Neural crest cell (in vitro differentiated cells): ENCODE measurements at places on chromosomes 13 and 19.

- no peak for DNase-seq
These were observed 822.9 kb upstream of the PRR20A start for GRCh38 chr13:56317841-56318240.

DNA sequence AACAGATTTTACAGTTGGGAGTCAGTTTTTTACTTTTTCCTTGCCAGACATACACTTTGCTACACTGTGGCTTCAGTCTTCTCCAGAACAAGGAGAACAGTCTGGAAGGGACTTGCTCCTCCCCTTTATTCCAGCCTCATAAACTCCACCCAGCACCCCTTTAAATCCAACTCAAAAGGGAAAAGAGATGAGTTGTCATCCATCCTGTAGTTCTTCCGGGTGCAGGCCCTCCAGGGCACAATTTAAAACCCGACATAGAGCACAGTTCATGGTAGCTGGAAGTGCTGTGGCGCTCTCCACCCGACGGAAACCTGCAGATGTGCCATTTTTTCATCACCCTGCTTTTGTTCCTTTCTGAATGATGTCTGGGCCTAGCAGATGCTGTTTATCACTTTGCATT is 98.9 kb downstream of the ZAR1L start:
- no peak for DNase-seq

- no peak for DNase-seq
These were observed 3.4 kb downstream of the IGFLR1 start for GRCh38 chr19:35738887-35739229.

DNA sequence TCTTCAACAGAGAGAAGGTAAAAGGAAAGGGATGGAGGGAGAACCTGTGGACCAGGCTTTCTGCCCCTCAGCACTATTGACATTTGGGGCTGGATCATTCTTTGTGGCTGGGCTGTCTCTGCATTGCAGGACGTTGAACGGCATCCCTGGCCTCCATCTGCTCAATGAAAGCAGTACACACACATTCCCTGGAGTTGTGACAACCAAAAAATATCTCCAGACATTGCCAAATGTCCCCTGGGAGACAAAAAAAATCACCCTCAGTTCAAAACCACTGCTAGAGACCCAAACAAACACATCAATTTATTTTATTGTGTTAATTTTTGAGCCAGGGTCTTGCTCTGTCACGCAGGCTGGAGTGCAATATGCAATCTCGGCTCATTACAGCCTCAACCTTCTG is 43.3 kb downstream of the INSR start:
- no peak for DNase-seq

DNA sequence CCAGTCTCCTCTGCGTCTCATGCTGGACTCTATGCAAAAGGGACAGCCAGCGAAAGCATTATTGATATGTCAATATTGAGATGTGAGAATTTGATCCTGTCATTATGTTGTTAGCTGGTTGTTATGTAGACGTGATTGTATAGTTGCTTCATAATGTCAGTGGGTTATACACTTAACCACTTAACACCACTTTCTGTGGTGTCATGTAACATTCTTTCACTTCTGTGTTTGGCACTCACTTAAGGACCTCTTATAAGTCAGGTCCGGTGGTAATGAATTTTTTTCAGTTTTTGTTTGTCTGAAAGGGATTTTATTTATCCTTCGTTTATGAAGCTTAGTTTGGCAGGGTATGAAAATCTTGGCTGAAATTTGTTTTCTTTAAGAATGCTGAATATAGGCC is 7.1 kb upstream of the SIGLEC7 start:
- no peak for DNase-seq

DNA sequence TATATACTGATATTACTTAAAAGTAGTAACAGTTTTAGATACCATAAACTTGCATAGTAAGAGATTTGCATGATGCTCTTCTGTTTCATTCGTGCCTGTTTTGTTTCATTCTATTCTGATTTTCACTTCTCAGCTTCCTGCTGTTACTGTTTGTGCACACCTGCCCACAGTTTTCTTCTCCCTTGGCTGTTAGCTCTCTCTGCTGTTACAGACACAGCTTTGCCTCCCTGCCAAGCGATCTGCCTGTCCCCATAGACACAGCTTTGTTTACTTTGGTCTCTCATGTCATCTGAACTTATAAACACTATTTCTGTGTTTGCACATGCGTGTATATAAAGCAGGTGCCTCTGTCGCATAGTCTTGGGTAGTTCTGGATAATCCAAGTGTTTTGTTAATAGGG is 21.4 kb upstream of the UPF3A start:
- DNase-seq = no peak

DNA sequence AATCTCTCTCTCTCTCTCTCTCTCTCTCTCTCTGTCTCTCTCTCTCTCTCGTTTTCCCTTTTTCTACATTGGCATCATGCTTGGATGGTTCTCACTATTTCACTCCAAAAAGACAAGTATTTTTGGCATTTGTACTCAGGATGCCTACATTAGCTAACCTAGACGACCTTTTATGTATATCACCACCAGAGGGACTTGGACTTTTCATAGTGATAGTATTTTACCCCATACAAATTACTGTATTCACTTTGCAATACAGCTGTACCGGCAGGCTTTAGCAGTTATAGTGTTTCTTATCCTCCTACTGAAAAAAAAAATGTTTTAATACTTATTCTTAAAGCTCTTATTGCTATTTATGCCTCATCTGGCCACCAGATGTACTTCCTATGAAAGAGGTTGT is 687.2 kb upstream of the KLHL1 start:
- no peak for DNase-seq

GRCh38 chr13:113938246-113938645 is 35.6 kb downstream of the C13orf46 start:
- no peak for DNase-seq

GRCh38 chr13:51241720-51242119 is 19.5 kb downstream of the FAM124A start:
- no peak for DNase-seq

GRCh38 chr13:113616281-113616906 is 31.8 kb downstream of the TFDP1 start:
- no peak for DNase-seq

DNA sequence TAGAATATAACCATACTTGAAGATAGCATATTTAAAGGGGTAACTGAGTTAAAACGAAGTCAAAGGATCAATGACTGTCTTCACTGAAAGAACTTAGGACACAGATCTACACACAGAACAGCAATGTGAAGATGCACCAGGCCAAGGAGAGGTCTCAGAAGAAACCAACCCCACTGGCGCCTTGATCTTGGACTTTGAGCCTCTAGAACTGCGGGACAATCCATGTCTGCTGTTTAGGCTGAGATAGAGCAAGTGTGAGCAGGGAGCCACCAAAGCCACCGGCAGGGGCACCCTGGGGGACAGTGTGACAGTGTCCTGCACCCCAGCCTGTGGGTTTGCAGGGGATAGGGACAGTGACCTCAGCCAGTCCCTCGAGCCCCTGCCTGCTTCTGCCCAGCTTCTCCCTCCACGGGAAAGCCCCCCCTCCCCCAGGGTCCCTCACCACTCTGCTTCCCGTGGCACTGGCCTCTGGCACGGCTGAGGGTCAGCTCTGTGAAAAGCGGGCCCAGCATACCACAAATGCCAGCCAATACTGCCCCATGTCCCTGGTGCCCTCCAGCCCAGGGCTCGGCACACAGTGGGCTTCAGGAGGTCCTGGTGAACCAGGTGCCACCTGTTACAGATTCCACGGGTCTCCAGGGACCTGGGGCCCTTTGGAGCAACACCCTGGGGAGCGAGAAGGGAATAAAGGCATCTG is 40.8 kb downstream of the KLF2 start:
- DNase-seq = no peak

DNA sequence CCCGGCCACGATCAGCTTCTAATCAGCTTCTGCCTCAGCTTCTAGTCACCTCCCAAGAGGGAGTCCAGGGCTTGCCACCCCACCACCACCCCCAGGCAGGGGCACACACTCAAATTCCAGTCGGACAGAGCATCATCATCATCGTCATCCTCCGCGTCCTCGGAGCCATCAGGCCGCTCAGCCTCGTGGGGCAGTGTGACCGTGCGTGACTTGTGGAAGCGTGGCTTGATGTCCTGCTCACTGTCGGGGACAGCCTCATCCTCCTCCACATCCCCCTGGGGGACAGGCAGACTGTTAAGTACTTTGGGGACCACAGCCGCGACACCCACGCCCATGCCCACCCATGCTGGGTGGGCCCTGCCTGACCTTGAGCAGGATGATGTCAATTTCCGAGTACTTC is 12.5 kb downstream of the TNPO2 start:
- no peak for DNase-seq

GRCh38 chr13:34522808-34523207 is 419.3 kb upstream of the NBEA start:
- DNase-seq = no peak
